ENCODE measurements at places on chromosomes 5 and 9.

DNA sequence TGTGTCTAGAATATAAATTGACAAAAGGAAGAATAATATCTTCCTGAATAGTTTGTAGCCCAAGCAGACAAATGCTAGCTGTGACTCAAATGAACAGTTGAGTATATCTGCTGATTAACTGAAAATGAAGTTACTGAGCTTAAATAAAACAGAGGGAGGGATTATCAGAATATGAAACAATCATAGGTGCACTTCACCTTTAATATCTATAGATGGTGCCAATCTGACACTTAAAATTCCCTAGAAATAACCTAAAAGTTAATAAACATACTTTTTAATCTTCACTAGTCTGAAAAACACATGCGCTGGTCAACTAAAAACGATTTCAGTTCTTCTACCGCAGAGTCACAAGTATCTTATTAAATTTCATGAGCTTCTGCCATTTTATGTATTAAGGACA is 280.8 kb upstream of the RASA1 start:
- no peak for DNase-seq

DNA sequence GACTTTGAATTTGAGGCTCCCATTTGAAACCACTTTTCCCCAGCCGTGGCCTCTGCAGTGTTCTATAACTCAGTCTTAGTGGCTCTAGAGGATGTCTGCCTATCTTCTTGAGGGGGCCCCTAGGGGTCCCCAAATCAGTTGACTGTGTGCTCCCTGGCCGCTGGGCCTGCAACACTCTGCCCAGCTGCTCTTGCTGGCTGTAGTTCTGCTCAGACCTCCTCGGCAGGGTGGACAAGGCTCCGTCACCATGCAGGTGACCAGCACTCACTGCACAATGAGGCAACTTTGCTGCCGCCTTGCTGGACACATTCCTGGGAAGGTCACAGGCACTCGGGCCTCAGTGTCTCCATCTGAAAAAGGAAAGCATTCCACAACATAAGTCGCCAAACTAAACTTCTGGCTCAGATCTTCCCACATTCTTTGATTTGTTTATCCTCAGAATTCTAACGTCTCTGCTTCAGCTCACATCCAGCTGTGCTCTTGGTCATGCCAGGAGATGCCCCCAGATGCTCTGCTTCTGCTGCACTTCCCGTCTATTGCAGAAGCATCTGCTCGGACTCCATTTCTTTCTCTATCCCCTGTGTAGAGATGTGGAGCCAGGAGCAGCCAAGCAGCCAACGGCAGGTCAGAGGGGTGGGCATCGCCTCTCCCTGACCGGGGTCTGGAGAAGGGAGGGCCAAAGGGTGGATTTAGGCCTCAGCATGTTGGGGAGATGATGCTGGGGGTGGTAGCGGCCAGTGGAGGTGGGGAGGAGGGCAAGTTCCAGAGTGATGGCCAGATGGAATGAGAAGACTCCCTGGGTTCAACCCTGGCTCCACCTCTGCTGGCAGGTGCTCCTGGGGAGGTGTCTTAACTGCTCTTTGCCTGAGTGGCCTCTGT is 133.6 kb downstream of the MVB12B start:
- DNase-seq = no peak

DNA sequence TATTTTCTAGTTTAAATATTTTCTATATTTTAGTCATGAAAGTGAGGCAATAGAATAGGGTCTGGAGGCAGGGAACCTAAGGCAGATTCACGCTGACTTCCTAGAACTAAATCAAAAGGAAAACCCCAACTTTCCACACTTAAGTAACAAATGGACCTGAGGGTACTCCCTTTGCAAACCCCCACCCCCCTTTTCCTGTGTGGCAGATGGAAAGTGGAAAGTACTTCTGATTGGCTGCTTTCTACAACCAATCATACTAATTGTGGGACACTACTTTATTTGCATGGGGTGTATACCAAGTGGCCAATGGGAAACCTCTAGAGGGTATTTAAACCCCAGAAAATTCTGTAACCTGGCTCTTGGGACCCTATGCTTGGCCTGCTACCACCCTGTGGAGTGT is 4.8 kb upstream of the CENPH start:
- no peak for DNase-seq

DNA sequence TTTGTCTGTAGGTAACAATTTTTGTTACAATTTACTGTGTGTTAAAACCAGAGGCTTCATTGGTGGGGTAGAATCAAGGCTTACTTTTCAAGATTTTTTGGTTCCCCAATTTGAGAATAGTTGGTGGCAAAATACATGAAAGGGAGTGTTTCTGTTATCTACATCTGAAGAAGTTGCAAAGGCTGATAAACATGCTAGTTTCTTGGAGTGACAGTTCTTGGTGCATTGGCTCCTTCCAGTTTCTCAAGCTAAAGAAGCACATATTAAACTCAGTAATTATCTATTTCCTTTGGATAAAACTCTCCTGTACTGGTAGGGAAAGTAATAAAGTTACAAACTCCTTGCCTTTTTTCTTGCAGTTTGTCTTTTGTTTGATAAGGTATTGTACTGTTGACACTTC is 5.9 kb downstream of the MACIR start:
- DNase-seq = no peak

DNA sequence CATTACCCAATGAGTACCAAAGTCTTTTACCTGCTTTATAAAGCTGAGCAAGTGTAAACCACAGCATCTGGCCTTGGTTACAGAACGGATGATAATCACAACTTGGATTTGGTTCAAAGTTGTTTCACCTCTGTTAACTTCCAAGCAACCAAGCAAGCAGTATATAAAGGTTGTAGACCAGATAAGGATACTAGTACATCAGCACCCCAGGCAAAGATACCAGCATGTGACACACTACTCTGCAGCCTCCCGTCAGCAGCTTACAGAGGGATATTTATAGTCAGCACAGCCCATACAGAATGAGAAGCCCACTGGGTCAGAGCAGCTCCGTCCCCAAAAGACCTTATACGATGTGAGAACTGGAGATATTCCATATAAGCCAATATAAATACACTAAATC is 193.3 kb downstream of the SMARCA2 start:
- DNase-seq = no peak

GRCh38 chr9:126238415-126238814 is 88.2 kb upstream of the MVB12B start:
- no peak for DNase-seq

DNA sequence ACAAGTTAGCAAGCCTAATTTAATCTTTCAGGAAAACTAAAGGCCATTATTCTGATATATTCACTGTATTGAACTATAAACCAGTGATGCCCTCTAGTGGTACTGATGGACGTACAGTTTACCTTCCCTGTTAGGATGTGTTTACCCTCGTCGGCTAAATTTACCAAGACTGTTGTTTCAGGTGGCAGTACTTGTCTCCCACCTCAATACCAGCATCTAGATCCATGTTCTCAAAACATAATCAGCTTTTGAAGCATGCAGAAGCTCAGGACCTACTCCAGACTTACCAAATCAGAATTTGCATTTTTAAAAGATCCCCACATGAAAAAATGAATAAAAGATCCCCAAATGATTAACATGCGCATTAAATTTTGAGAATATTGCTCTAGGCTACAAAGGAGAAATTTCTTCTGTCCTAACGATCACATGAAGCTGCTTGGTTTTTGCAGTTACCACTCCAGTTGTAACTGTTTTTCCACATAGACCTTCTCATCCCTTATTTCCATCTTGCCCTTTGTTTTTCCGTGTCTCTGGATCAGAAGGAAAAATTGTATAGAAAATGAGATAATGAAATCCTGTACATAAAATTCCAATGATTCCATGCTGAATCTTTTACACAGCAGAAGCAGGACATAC is 3.2 kb upstream of the BAAT start:
- DNase-seq = peak; percentile 39

GRCh38 chr5:172443441-172444109 is 10.8 kb downstream of the SH3PXD2B start:
- peak; percentile 98 for DNase-seq

- no peak for DNase-seq
Measured at GRCh38 chr5:176188085-176188484, 50.1 kb upstream of the SIMC1 start.

All from astrocyte of the spinal cord (primary cell).